ENCODE measurements at places on chromosomes 5 and 9.
A peak's percentile ranks its signal among the peaks of the same experiment; 100 is the strongest.

- no peak for DNase-seq
Observed at GRCh38 chr5:142117579-142118151, 9.1 kb downstream of the NDFIP1 start.

- no peak for DNase-seq
Observed at GRCh38 chr5:7794311-7794710, 56.6 kb downstream of the CFAP90 start.

DNA sequence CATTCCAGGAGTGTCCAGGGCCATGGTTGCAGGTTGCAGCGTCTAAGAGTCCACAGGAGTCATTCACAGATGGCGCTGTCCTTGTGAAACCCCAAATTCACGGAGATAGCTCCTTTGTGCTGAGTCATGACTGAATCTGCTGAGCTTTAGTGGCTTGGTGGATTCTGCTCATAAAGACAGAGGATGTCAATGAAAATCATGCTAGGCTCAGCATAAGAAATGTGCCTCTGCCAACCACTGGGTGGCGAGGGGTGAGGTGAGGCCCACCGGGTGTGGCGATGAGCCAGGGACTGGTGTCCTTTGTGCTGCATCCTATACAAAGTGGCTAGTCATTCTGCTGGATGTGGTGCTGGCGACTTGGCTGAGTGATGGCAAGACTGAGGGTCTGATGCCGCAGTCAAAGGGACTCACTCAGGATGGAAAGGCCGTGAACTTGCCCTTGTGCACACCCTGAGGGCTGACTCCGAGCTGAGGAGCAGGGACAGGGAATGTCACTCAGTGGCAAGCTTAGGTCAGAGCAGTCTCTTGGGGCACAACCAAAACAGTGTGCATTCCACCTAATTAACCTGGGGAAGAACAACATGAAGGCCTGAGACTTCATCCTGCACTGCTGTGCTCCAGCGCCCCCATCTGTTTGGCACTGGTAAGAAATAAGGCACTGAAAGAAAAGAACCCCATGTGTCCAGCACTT lies 71.5 kb downstream of the DAP start:
- peak; percentile 63 for DNase-seq

GRCh38 chr9:127525401-127526188 lies 74.3 kb downstream of the LRSAM1 start:
- peak; percentile 61 for DNase-seq

- no peak for DNase-seq
Observed at GRCh38 chr9:98516897-98517503, 191.7 kb downstream of the GABBR2 start.

DNA sequence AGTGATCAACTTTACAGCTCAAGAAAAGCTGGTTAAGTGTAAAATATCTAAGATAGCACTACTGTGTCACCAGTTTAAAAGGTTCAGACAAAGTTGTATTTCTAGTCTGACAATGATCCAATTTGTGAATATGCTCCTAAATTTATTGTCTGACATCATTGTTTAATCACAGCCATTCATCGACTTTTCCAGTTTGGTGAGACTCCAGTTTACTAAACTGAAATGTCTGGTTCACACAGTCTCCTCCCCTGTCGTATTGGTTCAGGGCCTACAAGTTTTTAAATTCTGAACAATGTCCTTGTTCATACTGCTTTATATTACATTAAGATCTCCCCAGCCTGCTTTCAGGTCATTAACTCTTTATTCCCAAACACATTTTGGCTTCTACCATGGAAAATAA lies 161.4 kb downstream of the CHSY3 start:
- DNase-seq = no peak

GRCh38 chr9:85182383-85182782 lies 512.9 kb downstream of the NTRK2 start:
- no peak for DNase-seq

GRCh38 chr5:36759117-36759516 lies 117.5 kb upstream of the NIPBL start:
- DNase-seq = no peak

- no peak for DNase-seq
Observed at GRCh38 chr5:138824516-138824915, 50.6 kb downstream of the LRRTM2 start.

DNA sequence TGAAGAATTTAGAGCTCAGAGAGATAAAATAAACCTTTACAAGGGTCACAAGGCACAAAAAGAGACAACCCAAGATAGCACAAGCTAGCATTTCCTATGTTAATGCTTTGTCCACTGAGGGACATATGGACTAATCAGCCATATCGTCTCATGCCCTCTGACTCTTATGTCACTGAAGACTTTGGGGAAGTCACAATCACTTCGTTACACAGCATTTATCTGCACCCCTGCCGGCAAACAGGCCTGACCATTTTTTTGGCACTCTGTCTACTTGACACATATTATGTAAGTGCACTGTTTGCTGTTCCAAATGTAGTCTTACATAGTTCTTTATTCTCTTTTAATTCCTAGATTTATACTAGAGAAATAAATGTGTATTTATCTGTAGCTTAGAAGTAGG lies 13.9 kb upstream of the BNC2 start:
- DNase-seq = peak; percentile 5

GRCh38 chr9:103242025-103242424 lies 246.9 kb downstream of the CYLC2 start:
- DNase-seq = no peak

DNA sequence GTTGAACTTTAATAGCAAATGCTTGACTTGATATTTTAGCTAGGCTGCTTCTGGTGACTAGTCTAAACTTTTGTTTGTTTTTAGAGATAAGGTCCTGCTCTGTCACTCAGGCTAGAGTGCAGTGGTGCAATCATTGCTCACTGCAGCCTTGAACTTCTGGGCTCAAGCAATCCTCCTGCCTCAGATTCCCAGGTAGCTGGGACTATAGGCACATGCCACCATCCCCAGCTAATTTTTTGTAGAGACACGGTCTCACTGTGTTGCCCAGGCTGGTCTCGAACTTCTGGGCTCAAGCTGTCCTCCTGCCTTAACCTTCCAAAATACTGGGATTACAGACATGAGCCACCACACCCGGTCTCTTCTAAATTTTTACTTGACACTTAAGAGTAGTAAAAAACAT lies 20.7 kb downstream of the CDC37L1 start:
- no peak for DNase-seq

DNA sequence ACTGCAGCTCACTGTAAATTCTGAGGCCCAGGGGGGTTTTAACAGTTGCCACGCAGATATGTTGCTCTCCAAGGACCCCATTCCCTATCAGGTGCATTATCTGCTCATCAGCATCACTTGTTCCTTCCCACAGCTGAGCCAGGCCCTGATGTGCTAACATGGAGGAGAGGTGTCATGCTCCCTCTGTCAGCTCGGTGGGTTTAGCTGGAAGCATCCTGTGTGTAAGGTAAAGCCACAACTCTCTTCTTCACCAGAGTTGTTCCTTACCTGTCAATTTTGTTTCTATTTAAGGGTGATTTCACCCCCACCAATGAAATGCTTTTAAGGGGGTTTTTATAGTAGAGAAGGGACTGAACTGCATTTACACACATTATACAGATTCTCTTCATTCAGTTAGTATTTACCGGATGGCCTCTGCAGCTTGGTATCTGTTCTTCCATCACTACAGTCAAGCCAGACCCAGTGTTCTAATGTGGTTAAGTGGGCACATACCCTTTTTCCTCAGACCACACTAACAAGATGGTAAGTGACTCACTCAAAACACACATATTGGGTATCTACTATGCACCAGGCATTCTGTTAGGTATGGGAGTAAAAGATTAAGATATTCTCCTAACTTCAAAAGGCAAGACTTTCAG lies 205.4 kb downstream of the DCP2 start:
- DNase-seq = no peak

DNA sequence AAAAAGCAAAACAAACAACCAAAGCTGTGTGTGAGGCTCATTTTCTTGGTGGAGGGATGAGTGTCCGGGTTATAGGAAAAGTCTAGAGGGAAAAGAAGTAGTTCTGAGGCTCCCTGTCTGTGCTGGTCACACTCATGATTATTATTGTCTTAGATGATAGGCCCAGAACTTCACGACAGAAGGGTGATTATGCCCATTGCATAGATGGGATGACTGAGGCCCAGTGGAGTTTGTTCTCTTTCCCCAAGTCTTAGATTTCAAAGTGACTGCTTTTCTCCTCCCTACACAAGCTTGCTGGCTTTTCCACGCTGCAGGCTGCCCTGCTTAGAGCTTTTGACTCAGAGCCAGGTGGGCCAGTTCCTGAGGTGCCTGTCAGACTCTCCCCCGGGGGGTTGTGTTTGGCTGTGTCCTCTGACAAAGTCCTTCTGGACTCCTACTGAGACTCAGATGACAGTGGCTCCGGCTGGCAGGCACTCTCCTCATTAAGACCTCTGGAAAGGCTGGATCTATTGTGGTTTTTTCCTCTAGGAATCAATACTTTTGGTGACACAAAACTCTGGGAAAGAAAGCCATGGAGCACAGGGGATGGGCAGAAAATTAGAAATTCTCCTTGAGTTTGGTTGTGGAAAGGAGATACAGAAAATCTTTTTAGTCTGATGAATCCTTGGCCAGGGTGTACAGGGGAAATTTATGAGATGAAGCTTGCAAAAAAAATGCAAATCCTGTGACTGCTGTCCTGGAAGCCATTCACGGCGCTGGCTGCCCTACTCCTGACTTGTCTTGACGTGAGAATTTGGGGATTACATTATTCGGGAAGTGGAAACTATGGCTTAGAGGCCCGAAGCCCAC lies 120.9 kb downstream of the NSG2 start:
- no peak for DNase-seq

GRCh38 chr9:121688146-121688680 lies 36.8 kb downstream of the DAB2IP start:
- no peak for DNase-seq

GRCh38 chr5:390623-391491 lies 52.1 kb upstream of the EXOC3 start:
- DNase-seq = no peak

DNA sequence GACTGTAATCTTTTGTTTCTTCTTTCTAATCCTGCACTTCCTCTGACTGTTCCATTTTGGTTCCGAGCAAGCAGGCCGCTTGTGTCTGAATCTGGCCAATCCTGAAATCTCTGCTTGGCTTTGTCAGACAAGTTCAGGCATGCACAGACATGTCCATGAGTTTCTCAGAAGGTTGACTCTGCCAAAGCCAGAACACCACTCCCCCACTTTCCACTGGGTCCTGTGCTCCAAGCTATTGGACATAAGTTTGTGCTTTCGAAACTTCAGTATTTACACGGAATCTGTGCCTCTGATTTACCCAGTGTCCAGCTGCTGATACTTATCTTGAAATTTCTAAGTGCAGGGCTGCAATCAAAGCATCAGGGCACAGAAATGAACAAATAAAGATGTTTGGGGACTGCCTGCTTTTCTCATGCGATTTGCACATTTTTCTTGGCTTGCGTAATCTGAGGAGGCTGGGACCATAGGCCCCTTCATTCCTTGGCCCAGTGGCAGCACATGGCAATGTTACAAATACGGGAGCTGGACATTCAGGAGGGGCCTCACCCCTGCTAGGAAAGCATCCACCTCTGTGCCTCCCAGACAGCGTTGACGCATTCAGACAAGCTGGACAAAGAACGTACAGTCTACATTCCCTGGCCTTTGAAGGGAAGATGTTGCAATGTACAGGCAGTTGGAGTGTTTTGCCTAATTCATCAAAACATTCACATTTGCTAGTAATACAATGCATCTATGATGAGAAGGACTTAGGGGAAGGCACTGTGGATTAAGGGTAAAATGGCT lies 209.2 kb upstream of the PAPPA start:
- DNase-seq = no peak

- DNase-seq = peak; percentile 89
Observed at GRCh38 chr9:124222918-124223720, 34.6 kb upstream of the NEK6 start.

DNA sequence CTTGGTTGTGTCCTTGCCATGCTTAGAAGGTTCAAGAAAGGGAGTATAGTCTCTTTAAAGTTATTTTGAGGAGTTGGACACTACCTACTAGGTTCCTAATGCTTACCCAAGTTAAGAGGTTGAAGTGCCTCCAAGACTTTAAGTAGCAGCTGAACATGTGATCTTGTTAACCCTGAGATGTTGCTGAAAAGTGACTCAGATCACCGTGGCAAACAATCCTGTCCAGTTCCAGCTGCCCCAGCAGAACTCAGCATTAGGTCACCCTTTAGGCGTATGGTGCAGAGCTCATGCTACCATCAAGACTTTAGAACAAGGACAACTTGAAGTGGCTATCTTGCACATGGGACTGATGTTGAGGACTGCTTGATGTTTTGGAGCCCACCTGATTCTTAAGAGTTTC lies 22.5 kb downstream of the ZNF462 start:
- DNase-seq = no peak

GRCh38 chr5:39485079-39485478 lies 60.3 kb upstream of the DAB2 start:
- no peak for DNase-seq

- DNase-seq = no peak
Observed at GRCh38 chr9:28922891-28923290, 1349.6 kb upstream of the C9orf72 start.

DNA sequence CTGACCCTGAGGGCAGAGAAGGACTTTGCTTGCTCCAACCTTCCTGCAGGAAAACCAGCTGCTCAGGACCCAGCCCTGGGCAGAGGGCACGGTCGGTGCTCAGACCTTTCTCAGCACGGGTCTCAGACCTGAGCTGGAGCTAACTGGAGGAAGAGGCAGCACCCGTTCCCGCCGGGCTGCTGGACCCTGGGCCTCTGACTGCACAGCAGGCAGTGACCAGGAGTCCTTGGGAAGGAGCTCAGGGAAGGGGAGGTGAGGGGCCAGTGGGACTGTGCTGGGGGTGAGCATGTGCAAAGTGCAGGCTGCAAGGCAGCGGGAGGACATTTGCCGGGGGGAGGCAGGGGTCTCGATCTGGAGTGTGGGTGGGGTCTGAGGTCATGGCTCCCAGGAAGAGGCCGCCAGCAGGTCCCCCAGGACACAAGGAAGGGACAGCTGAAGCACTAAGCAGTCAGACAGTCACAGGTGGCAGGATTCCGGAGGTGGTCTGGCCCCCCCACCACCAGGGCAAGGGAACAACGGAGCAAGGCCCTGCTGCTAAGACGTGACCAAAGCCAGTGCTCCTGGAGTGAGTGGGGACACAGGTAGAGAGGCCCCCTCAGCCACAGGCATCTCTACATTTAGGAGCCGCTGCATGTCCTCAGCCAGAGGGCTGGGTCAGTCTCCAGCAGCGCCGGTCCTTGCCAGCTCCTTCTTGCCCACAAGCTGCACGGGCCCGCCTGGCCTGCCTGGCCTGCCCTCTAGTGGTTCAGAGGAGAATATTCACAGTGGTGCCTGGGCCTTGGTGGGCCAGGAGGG lies 4.8 kb upstream of the DPM2 start:
- peak; percentile 80 for DNase-seq

GRCh38 chr5:166369807-166370206 lies 1921.6 kb upstream of the WWC1 start:
- no peak for DNase-seq

DNA sequence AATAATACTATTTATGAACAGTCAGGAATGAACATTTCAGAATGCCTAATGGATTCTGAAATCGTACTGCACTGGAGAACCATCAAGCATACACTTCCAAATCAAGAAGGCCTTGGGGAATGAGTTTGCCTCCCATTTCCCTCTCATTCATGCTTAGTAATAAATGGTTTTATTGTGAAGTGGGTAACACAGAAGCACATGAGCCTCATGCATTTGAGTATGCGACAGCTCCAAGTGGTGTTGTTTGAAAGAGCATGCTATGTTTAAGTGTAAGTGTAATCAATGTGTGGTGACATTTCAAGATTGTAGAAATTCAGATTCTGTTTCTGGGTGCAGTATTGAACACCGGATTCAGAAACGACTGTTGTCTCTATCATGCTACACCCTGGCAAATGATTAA lies 60.0 kb downstream of the SGCD start:
- no peak for DNase-seq

- DNase-seq = no peak
Observed at GRCh38 chr5:157613385-157614245, 38.0 kb upstream of the ADAM19 start.

GRCh38 chr5:61394793-61395192 lies 62.7 kb downstream of the ZSWIM6 start:
- no peak for DNase-seq
